ENCODE measurements at places on chromosomes 7 and 10.

DNA sequence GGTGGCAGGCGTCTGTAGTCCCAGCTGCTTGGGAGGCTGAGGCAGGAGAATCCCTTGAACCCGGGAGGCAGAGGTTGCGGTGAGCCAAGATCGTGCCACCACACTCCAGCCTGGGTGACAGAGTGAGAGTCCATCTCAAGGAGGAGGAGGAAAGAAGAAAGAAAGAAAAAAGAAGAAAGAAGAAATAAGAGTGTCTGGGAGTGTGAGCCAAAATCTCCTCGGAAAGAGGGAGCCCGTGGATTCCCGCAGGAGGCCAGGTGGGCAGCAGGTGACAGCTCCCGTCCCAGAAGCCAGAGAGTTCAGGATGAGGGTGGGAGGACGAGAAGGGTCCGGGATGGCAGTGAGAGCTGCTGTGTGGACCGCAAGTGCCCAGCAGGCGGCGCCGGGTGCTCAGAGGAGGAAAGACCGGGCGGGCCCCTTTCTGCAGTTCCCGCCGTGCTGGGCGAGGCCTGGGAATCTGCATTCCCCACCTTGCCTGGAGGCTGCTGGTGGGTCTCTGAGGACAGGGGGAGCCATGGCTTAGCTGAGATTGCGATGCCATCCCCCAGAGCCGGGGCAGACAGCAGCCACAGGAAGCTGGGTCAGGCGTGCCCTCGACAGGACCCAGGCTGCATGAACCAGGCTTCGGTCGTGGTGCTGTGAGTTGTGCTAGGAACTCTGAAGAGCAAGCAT is 17.1 kb upstream of the AMZ1 start:
- DNase-seq = peak; percentile 85

DNA sequence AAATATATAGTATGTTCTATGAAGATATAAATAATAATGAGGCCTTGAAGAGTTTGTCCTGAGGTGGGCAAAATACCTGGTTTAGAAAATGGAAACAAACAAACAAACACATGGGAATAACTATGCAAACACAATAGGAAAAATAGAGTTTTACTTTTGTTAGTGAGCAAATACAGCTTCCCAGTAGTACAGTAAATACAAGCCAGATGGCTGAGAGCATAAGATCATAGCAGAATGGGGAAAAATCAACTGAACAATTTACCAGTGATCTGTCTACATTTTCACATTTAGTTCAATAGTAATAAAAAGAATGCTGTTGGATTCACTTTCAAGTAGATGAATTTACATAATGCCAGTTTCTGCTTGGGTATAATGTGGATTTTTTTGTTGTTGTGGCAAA is 45.1 kb downstream of the ADD3 start:
- no peak for DNase-seq

DNA sequence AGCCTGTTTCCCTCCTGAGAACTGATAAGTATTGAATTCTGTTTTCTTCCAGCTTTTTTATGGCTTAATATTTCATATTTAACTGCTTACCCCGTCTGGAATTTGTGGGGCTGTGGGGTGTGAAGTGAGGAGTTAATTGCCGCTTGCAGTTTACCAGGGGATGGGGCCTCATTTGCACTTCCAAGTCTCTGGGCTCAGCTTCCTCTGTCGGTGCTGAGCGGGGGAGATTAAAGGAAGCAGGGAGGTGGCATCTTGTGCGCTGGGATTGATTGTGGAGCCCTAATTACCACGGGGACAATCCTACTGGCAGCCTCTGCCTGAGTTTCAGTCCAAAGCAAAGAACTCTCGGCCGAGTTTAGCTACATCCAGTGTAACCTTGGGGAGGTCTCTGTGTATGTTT is 33.4 kb downstream of the ELFN1 start:
- no peak for DNase-seq

DNA sequence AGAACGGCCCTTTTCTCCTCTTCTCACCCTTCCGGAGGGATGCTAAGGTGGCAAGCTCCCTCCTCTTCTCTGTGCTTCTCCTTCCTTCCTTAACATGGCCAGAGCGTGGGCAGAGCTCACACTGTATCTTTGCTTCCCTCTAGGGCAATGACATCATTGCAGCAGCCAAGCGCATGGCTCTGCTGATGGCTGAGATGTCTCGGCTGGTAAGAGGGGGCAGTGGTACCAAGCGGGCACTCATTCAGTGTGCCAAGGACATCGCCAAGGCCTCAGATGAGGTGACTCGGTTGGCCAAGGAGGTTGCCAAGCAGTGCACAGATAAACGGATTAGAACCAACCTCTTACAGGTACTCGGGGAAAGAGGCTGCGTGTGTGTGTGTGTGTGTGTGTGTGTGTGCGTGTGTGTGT is 36.6 kb downstream of the AP3M1 start:
- DNase-seq = no peak

DNA sequence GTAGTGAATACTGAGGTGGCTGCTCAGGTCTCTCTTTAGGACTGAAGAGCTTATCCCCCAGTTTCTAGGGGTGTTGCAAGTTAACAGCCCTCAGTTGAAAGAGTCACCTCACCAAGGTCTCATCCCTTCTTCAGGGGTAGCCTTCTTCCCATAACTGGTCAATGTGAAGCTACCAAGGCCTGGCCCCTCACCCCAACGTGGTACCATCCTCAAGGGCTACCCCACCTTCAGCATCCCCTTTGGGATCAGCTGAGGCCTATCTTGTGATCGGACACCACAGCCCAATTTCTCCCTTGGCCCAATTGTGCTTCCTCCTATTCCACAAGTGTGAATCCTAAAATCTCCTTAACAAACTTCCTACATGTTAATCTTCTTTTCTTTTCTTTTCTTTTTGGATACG is 289.5 kb upstream of the MKLN1 start:
- DNase-seq = no peak

DNA sequence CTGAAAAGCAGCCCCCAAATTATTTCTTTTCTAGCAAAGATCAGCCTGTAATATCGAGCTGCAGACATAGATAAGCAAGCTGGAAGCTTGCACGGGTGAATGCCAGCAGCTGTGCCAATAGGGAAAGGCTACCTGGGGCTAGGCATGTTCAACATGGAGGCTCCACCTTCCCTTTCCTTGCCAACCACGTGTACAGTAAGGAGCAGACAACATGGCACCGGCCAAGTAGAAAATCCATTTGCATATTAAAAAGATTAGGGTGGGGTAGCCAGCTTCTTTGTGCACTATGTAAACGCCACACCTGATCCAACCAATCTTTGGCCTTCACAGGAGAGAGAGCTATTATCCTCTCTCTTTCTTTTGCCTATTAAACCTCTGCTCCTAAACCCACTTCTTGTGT is 56.7 kb upstream of the SEPHS1 start:
- DNase-seq = no peak

DNA sequence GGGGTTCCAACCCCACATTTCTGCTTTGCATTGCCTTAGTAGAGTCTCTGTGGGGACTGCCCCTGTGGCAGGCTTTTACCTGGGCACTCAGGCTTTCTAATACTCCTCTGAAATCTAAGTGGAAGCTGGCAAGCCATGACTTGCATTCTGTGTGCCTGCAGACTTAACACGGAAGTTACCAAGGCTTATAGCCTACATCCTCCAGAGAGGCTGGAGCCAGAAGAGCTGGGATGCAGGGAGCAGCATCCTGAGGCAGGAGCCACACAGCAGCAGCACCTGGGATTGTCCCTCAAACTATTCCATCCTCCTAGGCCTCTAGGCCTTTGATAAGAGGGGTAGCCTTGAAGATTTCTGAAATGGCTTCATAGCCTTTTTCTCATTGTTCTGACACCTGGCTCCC is 22.1 kb upstream of the ABCC2 start:
- no peak for DNase-seq

- no peak for DNase-seq
Observed at GRCh38 chr7:143223784-143224183, 1.9 kb downstream of the TAS2R40 start.

GRCh38 chr10:8498881-8499280 is 444.4 kb downstream of the GATA3 start:
- DNase-seq = peak; percentile 40

GRCh38 chr10:101718690-101719275 is 23.8 kb upstream of the FBXW4 start:
- DNase-seq = no peak

GRCh38 chr7:100248483-100248882 is 28.7 kb downstream of the PVRIG start:
- no peak for DNase-seq

GRCh38 chr7:104804696-104805095 is 209.3 kb upstream of the KMT2E start:
- no peak for DNase-seq

- DNase-seq = no peak
Observed at GRCh38 chr10:14408139-14408538, 77.4 kb upstream of the FRMD4A start.

DNA sequence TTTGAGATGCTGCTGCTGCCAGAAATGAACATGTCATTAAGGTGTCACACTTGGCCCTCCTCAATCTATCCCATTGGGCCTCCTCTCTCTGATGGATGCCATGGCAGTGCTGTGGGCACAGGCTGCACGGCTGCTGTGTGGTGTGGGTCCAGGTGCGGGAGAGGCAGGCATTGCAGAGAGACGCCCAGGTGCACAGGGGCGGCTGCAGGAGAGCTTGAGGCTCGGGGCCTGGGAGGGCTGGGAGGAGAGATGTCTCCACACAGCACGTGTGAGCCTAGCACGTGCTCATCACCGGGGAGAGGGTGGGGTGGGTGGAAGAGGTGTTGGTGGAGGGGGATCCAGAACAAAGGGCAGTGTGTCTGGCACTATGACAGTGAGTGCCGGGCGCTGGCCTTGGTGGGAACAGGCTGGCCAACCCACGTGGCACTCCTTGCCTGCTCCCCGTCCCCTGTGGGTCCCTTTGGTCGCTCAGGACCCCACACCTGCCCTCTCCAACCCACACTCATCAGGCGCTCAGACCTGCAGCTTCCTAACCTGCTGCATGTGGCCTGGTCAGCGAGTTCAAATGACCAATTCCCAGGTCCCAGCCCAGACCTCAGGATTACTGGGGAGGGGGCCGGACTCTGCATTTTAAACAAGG is 39.9 kb upstream of the BNIP3 start:
- no peak for DNase-seq

- DNase-seq = no peak
Observed at GRCh38 chr10:113059371-113059780, 109.3 kb downstream of the TCF7L2 start.

DNA sequence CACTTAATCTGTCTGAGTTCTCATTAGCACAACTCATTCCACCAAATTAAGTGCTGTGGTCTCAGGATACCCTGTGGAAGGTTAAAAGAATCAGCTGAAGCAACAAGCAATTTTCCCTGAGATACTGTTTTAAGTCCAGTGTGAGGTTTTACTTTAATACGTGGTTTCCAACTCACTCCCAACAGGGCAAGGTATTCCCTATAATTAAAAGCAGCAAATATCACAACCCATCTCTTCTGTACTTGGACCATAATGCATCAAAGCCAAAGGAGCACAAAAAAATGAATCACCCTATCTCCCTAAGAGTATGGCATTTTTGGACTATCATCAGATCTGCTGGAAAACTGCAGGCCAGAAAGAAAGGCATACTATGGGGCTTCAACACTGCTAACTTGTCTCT is 4.9 kb downstream of the CADPS2 start:
- no peak for DNase-seq

DNA sequence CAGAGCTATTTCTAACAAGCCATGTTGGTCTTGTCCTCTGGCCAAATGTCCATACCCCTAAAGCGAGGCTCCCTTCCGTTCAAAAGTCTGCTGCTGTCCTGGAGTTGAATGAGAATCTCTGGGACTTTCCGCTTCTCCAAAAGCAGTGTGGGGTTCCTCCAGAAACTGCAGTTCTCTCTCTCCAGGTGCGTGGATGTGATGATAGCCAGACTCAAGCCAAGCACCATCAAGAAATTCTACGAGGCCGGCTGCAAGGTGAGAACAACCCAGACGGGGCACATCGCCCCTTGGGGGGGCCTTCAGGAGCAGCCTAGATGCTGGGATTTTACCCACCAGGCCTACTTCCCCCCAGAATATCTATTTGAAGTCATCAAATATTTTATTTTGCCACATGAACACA is 26.5 kb downstream of the BTBD16 start:
- no peak for DNase-seq

DNA sequence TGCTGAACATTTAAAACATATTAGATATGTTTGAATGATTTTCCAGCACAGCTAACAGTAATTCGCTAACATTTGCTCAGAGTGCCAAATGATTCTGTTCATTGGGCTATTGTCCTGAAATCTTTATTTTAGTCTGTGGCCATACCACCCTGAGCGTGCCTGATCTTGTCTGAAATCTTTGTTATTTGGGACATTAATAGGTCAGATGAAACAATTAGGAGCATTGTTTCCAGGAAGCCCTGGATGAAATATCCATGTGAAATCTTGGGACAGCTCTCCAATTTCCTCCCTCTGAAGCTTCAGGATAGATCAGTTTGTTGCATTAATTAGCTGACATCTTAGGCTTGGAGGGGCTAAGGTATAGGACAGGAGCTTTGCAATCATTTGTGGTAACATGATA is 512.0 kb downstream of the KIF20B start:
- no peak for DNase-seq

DNA sequence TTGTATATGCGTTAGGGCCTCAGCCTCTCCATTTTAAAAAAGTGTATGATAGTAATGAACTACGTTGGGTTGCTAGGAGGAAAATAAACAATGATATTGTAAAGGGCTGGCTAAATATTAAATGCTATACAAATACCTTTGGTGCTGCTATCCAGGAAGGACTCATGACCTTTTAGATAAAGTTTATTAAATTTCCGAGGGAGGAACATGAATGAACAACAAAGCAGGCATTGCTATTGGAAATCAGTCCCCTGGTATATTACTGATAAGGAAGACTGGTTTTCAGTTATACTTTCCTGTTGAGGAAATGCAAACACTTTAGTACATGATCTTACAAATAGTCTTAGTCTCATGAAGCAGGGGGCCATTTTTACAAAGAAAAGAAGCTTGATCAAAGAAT is 17.2 kb upstream of the AGR2 start:
- no peak for DNase-seq

GRCh38 chr7:116588641-116589594 is 64.1 kb downstream of the CAV1 start:
- no peak for DNase-seq

- DNase-seq = peak; percentile 30
Observed at GRCh38 chr7:141073641-141074161, at the start of gene TMEM178B. TSS of gene TMEM178B (plus strand) at chr7:141074064.

DNA sequence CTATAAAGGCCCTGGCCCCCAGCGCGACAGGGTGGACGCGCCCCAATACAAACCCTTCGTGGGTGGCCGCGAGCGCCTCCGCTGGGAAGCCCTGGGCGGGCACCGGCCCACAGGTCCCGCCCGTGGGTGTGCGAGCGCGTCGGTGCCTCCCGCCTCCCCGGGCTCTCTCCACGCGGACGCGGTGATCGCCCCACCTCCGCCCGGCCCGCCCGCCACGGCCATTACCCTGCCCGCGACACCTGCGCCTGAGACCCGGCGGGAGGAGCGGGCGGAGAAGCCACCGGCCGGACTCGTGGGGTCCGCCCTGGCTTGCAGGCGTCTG is 81.2 kb downstream of the PAX2 start:
- DNase-seq = no peak

DNA sequence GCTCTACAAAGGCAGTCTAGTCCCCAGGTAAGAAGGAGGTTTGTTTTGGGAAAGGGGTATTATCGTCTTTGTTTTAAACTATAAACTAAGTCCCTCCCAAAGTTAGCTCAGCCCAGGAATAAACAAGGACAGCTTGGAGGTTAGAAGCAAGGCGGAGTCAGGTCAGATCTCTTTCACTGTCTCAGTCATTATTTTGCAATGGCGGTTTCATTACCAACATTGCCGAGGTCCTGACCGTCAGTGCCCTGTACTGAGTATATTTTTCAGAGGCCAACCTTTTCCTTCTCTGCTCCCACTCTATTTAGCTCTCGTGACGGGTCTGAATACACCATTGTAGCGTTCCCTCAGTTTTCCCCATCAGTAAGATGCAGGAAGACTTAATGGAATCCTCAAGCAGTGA is 184.5 kb downstream of the PRKCQ start:
- no peak for DNase-seq

- DNase-seq = no peak
Observed at GRCh38 chr10:7659560-7659959, 7.2 kb downstream of the ITIH5 start.

All from stimulated activated CD8-positive, alpha-beta memory T cell treated with anti-CD3 and anti-CD28 coated beads, Interleukin-4, amount 100 ng/mL, for 48 hours (primary cell).